ENCODE measurements at places on chromosomes 3 and 15.

DNA sequence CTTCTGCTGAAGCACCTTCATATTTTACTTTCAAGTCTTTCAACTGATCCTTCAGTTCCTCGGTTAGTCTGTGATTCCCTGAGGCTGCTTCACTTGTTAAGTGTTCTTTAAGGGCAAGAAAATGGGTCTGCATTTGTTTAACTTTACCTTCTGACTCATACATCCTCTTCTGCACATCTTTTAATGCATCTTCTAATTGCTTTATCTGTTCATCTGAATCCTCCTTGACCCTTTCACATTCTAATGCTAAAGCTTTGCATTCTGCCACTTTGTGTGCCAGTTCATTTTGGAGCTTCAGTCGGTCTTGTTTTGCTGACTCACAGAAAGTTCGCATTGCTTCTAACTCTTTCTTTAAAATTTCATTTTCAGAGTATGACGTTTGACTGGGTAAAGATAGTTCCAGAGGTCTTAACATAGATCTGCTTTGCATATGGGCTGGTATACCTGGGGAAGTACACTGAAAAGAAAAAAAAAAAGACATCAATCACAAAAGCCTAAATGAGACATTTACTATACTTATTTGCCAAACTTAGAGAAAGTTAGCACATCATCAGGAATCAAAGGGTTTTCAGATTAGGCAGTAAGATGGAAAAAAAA is 94.3 kb downstream of the UACA start:
- no peak for DNase-seq

- DNase-seq = peak; percentile 34
These were observed 39.2 kb downstream of the AADACL2 start for GRCh38 chr3:151772825-151773480.

DNA sequence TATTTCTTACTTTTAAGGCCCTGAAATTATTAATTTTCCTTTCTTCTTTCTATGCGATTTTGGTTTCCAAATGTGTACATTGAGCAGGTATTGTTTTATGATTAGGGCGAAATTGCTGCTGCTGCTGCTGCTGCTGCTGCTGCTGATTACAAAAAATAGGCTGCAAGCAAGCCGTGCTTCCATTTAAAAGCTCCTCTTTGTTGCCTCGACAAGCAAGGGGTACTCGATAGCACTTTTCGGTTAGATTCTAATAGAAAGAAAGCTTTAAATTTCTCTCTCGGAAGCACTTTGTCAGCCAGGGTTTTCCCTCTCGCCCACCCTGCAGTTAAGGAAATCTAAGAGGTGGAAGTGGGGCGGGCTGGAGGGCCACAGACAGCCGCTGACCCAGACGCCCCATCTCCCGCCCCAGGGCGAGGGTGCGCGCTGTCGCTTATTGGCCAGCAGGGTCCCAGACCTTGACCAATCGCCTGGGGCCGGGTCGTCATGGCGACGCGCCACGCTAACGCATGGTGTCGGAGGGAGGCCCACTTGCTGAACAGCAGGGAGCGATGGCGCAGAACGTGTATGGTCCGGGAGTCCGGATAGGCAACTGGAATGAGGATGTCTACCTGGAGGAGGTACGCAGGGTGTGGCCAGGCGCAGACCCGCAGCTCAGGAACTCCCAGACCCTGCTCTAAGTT is at the start of gene CFAP161:
CFAP161 (plus strand) TSS at position 489 of the 680 bp plus-strand sequence; CDS start at position 549, 60 bp downstream.
- DNase-seq = peak; percentile 21

DNA sequence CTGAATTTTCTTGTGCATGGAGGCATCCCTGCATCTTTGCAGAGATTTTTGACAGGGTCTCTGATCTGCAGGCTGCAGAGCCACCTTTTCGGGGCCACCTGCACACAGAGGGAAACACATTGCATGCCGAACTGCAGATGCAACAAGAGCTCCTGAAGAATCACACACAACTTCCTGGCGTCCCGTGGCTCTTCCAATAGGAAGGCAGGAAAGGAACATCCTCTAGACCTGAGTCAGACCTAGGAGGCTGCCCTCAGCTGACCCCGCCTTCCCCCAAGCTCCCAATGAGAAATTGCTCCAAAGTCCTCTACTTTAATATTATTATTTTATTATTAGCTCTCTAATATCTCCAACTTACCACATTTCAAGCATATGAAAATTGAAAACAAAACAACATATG is 213.2 kb upstream of the ARRDC4 start:
- no peak for DNase-seq

GRCh38 chr3:66502245-66502874 is 1.5 kb upstream of the LRIG1 start:
- DNase-seq = no peak

DNA sequence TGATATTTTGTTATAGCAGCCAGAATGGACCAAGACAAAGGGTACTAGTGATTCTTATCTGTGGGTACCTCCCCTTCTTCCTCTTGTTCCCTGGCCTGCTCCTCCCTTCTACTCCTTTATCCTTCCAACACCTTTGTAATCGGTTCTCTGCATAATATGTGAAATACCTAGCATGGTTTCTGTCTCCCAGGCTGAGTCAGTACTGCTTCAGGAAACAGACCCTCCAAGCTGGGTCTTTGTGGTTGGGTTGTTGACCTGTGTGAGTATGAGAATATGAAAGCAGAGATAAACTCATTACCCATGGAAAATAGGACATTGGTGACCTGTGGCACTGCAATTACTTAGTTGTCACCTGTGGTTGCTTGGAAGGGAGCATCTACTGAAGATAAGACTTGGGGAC is 69.3 kb upstream of the KLF13 start:
- no peak for DNase-seq

GRCh38 chr3:23993556-23994243 is 48.6 kb downstream of the NR1D2 start:
- no peak for DNase-seq

- DNase-seq = no peak
These were observed 13.3 kb downstream of the NFKBIZ start for GRCh38 chr3:101862416-101863165.

- no peak for DNase-seq
These were observed 36.3 kb downstream of the CHDH start for GRCh38 chr3:53809764-53810400.

DNA sequence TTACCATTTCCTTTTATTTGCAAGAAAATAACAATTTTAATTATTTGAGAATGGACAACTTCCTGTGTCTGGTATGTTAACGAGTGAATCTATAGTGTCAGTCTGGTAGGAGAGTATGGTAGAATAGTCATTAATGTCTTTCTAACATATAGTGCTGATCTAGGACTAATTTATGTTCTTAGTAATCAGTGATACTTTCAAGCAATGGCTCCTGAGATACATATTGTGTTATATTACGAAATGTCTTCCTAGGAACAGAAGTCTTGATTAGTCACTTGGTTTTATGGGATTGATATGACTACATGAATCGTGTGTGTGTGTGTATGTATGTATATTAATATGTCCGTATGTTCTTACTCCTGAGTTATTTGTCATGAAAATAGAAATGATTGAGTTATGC is 66.6 kb upstream of the PAQR5 start:
- peak; percentile 20 for DNase-seq

DNA sequence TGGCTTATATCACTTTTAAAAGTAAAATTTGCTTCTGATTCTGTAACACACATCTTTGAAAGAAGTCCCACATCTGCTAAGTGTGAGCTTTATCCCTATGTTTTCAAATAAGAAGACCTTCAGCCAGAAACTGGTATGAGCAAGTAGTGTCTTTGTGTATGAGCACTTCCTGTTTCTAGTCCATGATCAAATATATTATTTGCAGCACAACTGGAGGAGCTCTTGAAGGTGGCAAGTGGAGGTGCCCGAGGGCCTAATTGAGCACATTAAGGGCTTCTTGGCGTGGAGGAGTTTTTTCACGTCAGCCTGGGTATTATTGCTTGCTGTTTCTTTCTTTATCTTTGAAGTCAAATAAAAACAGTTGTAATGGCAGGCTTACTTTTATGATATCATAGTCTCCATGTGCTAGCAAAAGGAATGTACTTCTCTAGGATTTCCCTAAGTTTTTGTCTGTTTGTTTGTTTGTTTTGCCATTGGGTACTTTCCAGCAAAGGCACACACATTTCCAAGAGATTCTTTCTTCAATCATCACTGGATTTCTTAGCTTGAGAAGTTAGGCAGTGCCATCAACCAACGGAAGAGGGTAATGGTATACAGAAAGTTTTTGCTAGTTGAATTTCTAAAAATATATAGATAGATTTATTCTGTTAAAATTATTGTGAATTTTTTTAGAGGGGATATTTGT is 68.1 kb downstream of the MEIS2 start:
- no peak for DNase-seq

- DNase-seq = no peak
These were observed 27.1 kb upstream of the GABRG3 start for GRCh38 chr15:26943866-26944265.

GRCh38 chr15:100681335-100681746 is 79.0 kb downstream of the ASB7 start:
- DNase-seq = no peak

DNA sequence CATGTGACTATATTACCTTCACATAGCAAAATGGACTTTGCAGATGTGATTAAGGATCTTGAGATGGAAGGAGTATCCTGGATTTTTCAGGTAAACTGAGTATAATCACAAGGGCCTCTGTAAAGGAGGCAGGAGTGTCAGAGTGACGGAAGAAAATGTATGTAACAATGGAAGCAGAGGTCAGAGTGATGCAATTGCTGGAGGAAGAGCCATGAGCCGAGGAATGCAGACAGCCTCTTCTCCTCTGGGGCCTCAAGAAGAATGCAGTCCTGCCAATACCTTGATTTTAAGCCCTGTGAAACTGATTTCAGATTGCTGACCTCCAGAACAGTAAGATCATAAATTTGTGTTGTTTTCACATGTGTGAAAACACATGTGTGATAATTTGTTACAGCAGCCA is 15.1 kb downstream of the HEMK1 start:
- DNase-seq = no peak

DNA sequence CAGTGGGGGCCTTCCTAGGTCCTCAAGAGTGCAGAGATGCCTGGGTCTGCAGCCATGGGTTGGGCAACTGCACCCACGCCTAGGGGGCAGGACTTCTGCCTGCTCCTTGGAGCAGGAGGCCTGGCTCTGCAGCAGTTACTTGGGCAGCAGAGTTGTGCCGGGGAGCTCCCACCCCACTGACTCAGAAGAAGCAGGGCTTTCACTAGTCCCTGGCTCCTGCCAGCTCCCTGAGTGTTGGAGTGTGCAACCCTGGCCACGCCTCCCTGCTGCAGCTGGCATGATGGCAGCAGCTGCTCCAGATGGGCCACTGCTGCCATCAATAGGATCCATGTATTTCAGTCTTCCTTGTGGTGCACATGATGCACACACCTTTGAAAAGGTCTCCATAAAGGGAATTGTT is 40.6 kb upstream of the KCNH8 start:
- DNase-seq = no peak

DNA sequence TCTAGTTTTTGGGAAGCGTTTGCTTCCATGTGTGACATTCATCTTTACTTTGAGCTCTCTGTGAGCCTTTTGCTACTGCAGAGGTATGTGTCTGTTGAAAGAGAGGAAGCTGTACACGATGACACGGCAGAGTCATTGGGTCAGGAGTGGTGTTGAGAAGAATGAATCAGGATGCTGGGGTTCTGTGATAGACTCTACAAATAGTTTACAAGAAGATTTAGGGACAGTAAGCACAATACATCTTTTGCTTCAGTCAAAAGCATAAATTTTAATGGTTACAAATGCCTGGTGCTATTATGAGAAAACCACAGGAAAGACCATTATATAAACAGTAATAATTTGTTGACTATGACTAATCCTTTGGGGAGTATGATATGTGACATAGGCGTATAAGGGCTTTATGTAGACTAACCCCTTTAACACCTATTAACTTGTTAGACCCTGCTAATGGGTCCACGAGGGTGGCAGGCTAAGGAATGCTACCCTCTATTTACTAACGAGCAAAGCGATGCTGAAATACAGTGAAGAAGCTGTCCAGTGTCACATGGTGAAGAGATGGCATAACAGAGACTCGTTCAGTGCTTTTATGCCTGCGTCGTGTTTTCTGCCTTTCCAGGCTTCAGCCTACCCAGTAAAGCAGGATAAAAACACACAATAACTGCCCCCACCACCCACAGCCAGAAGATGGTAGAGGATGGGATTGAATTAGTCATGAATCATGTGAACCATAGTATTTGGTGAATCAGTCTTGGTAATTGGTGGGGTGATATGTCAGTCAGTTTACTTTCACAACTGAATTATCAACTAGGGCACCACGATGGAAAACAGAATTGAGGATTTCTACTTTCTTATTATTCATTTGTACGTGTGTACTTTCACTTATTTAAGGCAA is 118.8 kb downstream of the LPP start:
- peak; percentile 76 for DNase-seq

- DNase-seq = peak; percentile 78
These were observed 16.9 kb downstream of the TCAIM start for GRCh38 chr3:44355362-44356033.

DNA sequence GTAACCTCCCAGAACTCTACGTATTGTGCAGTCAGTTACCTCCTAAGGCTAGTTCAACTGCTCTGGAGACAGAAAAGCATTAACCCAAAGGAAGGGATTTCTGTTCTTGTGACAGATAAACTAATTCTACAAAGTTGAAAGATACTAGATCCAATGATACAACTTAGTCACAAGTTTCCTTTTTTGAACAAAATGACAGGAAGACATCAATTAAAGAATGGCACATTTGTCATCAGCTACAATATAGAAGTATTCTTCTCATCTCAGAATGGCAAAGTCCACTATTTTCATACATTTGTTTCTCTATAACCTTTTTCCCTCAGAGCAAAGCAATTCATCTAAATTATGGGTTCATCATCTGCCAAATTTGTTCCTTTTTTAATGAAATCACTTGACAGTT is 43.7 kb downstream of the ISL2 start:
- DNase-seq = no peak

- DNase-seq = no peak
These were observed 3.8 kb upstream of the KCNMB2 start for GRCh38 chr3:178532476-178532875.

- no peak for DNase-seq
These were observed 243.5 kb upstream of the SLCO3A1 start for GRCh38 chr15:91609966-91610365.

DNA sequence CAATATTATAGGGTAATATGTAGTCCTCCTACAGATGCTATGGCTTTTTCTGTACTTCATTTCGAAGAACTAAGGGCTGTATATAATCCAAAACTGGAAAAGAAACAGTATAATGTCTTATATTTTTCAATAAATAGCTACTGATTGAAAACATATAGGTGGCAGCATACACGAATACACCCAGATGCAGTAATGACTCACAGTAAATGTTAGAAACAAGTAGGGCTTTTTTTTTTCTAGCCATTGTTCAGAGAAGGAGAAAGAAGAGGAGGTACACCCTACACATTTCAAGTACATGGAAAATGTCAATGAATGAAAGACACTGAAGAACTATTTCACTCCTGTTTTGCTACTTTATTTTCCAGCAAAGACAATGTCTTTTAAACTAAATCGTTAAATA is 9.4 kb downstream of the DAZL start:
- DNase-seq = no peak

Data from NCI-H226 (cell line).